ENCODE measurements at places on chromosomes 7 and 10.

DNA sequence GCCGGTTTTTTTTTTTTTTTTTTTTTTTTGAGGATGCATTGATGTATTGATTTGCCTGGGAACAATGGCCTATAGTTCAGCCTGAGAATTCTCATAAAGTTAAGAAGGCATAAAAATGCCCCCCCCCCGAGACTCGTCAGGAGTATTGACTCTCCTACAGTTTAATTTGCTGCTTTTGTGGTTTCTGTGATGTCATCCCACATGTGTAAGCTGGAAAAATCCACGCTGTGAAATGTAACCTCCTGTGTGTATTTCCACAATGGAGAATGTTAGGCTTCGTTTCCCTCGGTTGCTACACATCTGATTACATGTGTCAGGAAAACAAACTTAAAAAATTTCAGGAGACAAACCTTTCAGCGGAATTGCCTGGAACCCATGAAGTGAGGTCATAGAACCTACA is 117.9 kb downstream of the FANK1 start:
- H3K27ac ChIP-seq, result no peak overlapping the region
- no peak for DNase-seq
- no peaks in the 10 kb centered on the region for H3K36me3 ChIP-seq
- no peak overlapping the region for H3K4me3 ChIP-seq

DNA sequence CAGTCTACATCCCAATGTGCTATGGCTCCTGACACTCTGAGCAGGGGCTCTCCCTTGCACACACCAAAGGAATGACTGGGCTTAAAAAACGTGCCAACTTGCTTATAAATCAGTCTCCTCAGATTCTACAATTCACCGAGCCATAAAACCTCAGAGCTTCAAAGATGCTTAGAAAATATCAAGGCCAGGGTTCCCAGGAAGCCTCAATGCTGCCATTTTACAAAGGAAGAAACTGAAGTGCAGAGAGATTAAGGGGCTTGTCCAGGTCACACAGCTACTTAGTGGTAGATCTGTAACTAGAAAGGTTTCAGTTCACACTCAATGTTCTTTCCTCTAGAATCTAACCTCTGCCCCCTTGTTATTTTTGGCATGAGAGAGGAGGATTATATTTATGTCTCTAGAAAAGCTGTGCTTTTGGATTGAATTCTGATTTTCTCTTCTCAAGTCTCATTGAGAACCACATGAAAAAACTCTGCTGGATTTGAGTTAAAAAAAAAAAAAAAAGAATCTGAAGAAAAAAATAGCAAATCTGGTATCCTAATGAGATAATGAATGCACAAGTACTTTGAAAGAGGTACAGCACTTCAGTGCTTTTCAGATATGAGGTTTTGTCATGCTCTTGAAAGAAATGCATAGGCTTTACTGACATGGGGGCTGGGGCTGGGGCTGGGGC is 22.3 kb upstream of the TSPAN33 start:
- no peaks in the 10 kb centered on the region for H3K36me3 ChIP-seq
- no peak for DNase-seq
- H3K4me3 ChIP-seq, result no peak overlapping the region
- no peak overlapping the region for H3K27ac ChIP-seq

DNA sequence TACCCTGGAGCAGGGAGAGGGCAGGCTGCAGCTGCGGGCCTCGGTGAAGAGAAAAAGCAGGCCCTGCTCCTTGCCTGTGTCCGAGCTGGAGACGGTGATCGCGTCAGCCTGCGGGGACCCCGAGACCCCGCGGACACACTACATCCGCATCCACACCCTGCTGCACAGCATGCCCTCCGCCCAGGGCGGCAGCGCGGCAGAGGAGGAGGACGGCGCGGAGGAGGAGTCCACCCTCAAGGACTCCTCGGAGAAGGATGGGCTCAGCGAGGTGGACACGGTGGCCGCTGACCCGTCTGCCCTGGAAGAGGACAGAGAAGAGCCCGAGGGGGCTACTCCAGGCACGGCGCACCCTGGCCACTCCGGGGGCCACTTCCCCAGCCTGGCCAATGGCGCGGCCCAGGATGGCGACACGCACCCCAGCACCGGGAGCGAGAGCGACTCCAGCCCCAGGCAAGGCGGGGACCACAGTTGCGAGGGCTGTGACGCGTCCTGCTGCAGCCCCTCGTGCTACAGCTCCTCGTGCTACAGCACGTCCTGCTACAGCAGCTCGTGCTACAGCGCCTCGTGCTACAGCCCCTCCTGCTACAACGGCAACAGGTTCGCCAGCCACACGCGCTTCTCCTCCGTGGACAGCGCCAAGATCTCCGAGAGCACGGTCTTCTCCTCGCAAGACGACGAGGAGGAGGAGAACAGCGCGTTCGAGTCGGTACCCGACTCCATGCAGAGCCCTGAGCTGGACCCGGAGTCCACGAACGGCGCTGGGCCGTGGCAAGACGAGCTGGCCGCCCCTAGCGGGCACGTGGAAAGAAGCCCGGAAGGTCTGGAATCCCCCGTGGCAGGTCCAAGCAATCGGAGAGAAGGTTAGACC is 138.0 kb upstream of the STK17A start:
- no peak for DNase-seq
- no peak overlapping the region for H3K27ac ChIP-seq
- H3K4me3 ChIP-seq, result no peak overlapping the region

DNA sequence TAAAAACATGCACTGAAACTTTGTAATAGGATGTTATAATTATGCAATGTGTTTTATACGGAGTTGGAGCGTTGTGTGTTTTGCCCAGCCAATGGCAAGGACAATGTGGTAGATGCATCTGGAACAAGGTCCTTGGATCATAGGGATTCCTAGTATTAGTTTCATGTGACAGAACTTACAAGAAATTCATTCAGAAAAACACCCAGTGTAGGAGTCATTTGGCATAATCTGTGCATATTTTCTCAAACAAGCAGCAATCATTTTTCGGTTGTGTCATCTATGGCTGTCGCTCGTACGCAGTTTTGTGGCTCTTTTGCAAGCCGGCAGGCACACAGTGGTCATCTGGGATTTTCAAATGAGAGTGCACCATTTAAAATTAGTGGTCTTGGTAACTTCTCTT is 19.8 kb downstream of the CREB5 start:
- no peaks in the 10 kb centered on the region for H3K36me3 ChIP-seq
- H3K27ac ChIP-seq, result peak overlapping the region; percentile 4
- no peaks in the 10 kb centered on the region for H3K27me3 ChIP-seq

GRCh38 chr7:20700453-20701227 is 85.2 kb downstream of the ABCB5 start:
- H3K4me3 ChIP-seq, result no peak overlapping the region

Data from breast epithelium (tissue), 4 donors.